ENCODE measurements at places on chromosomes 1 and 21.

DNA sequence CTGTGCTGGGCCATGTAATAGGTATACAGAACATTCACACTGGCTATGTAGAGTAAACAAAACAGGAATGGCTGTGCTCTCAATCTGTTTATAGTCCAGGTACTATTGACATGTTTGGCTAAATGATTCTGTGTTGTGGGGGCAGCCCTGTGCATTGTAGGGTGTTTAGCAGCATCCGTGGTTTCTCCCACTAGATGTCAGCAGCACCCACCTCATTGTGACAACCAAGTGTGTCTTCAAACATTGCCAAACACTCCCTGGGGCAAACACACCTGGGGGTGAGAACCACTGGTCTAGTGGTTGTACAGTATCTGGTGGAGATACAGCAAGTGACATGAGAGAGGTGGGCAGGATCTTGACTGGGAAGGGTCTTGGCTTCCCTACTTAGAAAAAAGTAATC, 80.4 kb upstream of the SPATA6 start:
- no peak for DNase-seq

GRCh38 chr1:79304131-79304530, 297.6 kb upstream of the ADGRL4 start:
- DNase-seq: no peak

GRCh38 chr1:111707906-111708305, 31.3 kb downstream of the INKA2 start:
- no peak for DNase-seq

DNA sequence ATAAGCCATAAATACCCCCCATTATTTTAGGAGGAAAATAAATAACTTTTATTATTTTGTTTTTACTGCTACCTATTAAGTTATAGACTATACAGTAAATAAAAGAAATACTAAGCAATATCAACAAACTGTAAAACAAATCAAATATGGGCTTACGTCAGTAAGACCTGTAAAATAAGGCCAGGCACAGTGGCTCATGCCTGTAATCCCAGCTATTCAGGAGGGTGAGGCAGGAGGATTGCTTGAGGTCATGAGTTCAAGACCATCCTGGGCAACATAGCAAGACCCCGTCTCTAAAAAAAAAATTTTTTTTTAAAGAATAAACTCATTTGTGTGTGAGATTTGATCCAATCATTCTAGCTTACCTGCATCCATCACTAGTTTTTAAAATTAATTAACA, 17.8 kb downstream of the EGLN1 start:
- no peak for DNase-seq

DNA sequence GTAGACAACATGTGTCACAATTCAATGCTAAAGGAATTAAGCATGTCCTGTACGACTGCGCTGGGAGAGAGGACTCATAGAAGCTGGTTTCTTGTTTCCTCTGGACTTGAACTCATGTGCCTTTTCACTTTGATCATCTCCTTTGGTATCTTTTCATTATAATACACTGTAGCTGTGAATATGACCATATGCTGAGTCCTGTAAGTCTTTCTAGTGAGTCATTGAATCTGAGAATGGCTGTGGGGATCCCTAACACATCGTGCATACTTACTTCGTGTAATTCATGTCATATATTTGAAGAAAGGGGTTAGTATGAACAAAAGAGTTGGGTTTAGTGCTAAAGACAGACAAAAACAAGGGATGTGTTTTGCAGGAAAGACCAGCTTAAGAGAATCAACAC, 148.1 kb upstream of the RUNX1 start:
- DNase-seq: no peak

DNA sequence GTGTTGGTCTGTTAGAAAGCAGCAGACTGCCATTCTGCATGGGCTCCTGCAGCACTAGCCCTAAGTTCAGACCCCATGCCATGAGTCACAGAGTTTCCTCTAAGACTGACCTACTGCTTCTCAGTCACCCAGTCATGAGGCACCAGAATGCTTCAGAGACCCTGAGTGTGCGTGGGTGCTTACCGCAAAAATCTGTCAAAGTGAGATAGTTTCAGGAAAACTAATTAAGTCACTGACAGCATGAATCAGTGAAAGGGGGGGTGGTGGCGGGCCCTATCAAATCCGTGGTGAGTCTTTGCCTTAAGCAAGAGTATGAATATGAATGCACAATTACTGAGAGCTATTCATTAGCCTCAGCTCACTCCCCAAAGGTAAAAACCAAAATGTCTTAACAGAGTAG, 98.1 kb downstream of the KCTD3 start:
- no peak for DNase-seq

GRCh38 chr1:16067127-16067768, 6.2 kb downstream of the FAM131C start:
- DNase-seq: no peak

- DNase-seq: no peak
Observed at GRCh38 chr1:177923441-177923840, 46.4 kb downstream of the SEC16B start.

- no peak for DNase-seq
Observed at GRCh38 chr1:56125316-56125715, 454.0 kb downstream of the PLPP3 start.

Measured in stimulated activated CD8-positive, alpha-beta memory T cell treated with anti-CD3 and anti-CD28 coated beads, Interleukin-12 subunit alpha, Interleukin-12 subunit beta, amount 100 ng/mL, for 4 hours (primary cell).